ENCODE measurements at places on chromosomes 2 and 18.

GRCh38 chr2:144325086-144325485 lies 194.8 kb downstream of the ZEB2 start:
- DNase-seq, result no peak

- DNase-seq, result no peak
These were observed 30.2 kb upstream of the SCLY start for GRCh38 chr2:238030422-238031155.

- DNase-seq, result no peak
These were observed 31.3 kb downstream of the ABI2 start for GRCh38 chr2:203359450-203359849.

- no peak for DNase-seq
These were observed 48.7 kb downstream of the TNS1 start for GRCh38 chr2:217954051-217954450.

- no peak for DNase-seq
These were observed 158.0 kb downstream of the NEDD4L start for GRCh38 chr18:58201733-58202730.

DNA sequence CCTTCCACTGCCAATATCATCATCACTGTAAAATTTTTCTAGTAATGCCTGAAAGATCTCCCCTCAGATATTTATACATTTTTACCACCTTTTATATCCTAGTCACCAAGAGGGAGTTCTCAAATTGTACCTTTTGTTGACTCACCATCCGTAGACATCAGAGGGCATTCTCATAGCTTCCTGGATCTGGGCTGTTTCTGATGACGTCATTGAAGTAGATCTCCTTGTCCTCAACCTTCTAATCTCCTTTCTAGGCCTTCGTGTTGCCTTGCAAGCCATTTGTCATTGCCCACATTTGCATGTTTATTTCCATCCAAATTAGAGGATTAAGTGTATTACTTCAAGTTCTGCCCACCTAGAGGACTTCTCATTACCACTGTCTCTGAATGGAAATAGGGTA lies 193.4 kb upstream of the NRXN1 start:
- DNase-seq, result no peak

DNA sequence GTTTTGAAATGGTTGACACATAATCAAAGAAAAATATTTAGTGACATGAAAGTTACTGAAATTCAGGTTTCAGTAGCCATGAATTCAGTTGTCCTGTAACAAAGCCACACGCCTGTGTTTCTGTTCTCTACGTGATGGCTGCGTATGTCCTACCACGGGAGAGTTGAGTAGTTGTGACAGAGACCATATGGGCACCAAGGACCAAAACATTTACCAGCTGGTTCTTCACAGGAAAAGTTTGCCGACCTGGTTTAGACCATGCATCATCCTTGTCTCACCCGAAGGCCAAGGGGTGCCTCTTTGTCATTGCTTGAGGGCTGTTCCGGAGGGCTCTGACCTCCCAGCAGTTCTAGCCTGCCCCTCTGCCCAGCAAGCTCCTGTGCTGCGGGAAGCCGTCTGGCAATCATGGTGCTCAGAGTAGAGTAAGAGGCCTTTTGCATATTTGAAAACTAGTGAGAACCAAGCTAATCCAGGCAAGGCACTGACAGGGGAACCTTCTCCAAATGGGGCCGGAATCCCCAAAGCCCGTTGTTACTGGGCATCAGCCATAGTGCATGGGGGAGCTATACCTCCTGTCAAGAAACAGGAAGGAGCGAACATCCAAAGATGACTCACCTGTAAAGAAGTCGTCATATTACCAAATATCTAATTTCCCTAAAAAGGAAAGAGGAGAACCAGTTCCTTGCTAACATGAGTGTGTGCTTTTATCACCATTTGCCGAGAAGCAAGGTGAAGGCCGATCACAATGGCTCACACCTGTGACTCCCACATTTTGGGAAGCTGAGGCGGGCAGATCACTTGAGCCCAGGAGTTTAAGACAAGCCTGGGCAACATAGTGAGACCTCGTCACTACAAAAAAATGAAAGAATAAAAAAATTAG lies 92.6 kb upstream of the RAB12 start:
- no peak for DNase-seq

DNA sequence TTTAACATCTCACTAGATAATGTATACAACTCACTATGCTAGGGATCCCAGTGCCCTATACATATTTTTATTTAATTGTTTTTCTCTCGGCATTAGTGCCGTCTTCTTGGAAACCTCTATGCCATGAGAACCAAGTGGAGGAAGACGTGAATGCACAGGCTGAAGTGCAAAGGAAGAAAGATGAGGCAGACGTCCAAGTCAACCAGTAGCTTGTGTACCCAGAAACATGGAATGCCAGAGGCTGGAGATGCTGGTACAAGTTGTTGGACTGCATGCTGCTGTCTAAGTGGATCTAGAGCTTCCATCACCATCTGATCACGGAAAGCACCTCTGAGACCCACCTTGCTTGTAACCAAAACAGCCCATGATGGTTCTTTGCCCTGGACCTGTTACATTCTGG lies 12.5 kb upstream of the GEMIN6 start:
- DNase-seq, result no peak

DNA sequence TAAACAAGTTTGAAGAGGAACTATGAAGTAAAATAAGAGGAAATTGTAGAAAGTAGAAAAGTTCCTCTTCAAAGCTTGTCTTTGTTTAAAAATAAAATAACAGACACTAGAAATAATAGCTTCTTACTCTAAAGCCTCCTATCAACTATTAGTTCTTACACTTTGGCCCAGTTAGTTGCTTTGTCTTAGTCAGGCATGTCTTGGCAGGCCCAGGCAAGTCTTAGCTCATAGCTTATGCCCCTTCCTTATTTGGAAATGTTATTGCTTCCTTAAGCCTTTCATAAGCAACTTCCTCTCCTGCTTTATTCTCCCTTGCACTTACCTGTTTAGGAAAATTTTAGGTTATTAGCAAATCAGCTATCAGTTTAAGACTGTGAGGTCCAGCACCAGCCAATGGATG lies 950.6 kb upstream of the LRATD1 start:
- DNase-seq, result no peak

GRCh38 chr2:24511198-24511597 lies 20.1 kb downstream of the NCOA1 start:
- no peak for DNase-seq

GRCh38 chr2:238847841-238848690 lies at the start of gene TWIST2:
TWIST2 (plus strand) TSS chr2:238848085; CDS start chr2:238848216, 131 bp downstream.
- no peak for DNase-seq

DNA sequence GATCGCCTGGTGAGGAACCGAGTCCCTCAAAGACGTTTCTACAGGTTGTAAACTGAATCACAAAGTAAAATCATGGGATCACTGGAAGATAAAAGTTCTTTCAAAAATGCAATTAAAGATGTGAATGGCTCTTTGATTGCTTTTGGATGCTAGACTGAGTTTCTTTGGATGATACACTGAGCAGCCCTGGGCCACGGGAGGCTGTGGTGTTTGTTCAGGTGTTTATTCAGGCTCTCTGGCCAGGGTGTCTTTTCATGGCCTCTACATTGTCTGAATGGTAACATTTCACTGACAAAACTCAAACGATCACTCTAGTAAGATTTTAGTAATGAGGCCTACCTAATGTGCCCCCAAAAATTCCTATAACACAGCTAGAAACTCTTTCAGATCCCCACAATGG lies 48.4 kb upstream of the SPATS2L start:
- no peak for DNase-seq

- DNase-seq, result peak; percentile 19
These were observed 24.0 kb downstream of the RAX start for GRCh38 chr18:59249199-59249774.

GRCh38 chr2:151855111-151855510 lies 26.9 kb upstream of the ARL5A start:
- no peak for DNase-seq

DNA sequence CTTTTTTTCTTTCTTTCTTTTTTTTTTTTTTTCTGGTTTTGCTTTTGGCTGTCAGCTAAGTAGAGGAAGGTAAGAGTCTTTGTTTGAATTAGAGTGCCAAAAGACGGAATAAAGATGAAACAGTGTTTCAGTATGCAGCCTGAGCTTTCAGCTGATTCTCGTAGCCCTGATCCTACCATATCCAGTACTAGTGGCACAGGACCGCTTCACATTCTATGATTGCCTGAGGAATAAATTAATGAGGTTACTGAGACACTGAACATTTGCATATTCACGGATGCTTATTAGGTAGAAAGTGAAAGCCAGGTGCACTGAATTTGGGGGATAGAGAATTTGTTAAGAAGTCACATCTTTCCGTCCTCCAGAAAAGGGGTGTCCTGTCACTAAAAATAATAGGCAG lies 421.5 kb upstream of the POU3F3 start:
- no peak for DNase-seq

DNA sequence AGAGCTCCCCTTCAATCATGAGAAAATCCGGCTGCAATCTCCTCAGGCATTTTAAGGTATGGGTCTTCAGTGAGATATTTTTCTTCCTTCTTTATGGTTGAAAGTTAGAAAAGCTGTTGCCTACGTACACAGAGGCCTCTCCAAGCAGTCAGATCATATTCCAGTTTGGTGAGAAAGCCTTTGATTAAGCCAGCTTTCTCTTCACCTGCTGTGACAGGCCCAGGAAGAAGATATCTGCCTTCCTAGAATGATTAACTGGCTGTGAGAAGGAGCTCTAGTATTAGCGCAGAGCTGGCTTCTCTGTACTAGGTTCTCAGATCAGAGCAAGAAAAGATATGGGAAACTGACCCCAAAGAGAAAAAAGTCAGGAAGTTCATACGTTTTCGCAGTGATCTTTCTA lies 585.0 kb upstream of the CHAC2 start:
- no peak for DNase-seq

- DNase-seq, result no peak
These were observed 80.6 kb upstream of the GLS start for GRCh38 chr2:190799999-190800398.

- DNase-seq, result no peak
These were observed 2.1 kb downstream of the BCL2L11 start for GRCh38 chr2:111122631-111123421.

- no peak for DNase-seq
These were observed 52.3 kb upstream of the SNTG2 start for GRCh38 chr2:898319-898718.

- DNase-seq, result no peak
These were observed 185.9 kb upstream of the KLHL14 start for GRCh38 chr18:32958746-32959145.

- no peak for DNase-seq
These were observed 160.1 kb downstream of the RTP5 start for GRCh38 chr2:242029422-242030225.

GRCh38 chr18:35192415-35192814 lies 48.4 kb upstream of the ZNF397 start:
- DNase-seq, result no peak

DNA sequence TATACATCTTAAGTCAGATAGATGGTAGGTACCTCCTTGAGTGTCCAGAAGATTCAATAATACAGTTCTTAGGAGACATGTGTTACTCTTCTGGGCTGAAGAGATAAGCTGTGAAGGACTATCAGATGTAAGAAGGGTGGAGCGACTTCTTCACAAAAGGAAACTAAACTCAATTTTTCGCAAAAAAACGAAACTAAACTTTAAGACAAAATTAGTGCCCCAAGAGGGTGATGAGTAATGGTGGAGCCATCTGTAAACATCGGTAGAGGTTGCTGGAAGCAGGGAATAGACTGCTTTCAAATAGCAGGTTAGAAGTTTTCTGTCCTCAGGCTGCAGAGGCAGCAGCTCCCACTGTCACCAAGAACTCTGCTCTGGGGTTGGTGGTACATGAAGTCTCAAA lies 111.6 kb upstream of the TACR1 start:
- no peak for DNase-seq

- DNase-seq, result no peak
These were observed 775.5 kb downstream of the RNF144A start for GRCh38 chr2:7692657-7693161.

- no peak for DNase-seq
These were observed 9.9 kb downstream of the TOGARAM2 start for GRCh38 chr2:28991021-28991420.

- DNase-seq, result no peak
These were observed 11.2 kb downstream of the SLC66A3 start for GRCh38 chr2:11166476-11166875.

DNA sequence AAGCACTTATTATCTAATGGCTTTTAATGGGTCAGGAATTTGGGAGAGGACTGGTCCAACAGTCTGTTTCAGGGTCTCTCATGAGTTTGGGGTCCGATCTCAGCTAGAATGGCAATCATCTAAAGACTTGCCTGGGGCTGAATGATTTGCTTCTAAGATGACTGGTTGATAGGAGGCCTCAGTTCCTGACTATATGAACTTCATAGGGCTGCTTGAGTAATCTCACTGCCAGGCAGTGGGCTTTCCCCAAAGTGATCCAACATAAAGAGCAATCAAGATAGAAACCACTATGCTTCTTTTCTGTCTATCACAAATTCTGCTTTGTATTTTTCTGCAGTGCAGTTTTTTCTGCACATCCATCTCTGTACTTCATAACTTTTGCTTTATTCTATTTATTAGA lies 793.5 kb upstream of the CHAC2 start:
- DNase-seq, result no peak

- DNase-seq, result no peak
These were observed 685.7 kb upstream of the PIK3C3 start for GRCh38 chr18:41269294-41269693.

DNA sequence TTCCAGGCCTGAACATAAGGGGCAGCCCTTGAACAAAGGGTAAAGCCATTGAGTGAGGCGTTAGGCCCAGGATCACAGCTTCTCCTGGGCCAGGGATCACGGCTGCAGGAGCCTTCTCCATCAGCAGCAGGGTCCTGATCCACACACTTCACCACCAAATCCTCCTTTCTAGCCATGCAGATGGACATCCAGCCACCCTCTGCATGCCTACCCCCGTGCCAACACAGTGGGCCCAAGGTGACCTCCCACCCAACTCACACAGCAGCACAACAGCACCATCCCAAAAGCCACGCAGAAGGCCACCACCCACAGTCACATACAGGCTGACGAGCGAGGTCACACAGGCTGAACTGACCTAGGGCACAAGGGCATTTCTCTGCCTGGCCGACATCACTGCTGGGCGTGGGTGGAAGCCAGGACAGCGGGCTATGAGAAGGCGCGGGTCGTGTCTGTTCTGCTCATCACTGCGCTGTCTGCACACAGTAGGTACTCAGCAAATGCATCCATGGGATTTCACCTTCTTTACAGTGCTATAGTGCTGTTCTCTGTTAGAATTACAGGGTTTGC lies 31.2 kb downstream of the TFCP2L1 start:
- DNase-seq, result no peak

- DNase-seq, result no peak
These were observed 48.5 kb upstream of the LOXHD1 start for GRCh38 chr18:46705521-46705920.

GRCh38 chr18:79684787-79685186 lies 5.2 kb downstream of the CTDP1 start:
- DNase-seq, result no peak

- DNase-seq, result no peak
These were observed 5.0 kb upstream of the MGAT5 start for GRCh38 chr2:134248913-134249312.

GRCh38 chr2:173884025-173884802 lies 81.0 kb downstream of the SP3 start:
- peak; percentile 4 for DNase-seq

DNA sequence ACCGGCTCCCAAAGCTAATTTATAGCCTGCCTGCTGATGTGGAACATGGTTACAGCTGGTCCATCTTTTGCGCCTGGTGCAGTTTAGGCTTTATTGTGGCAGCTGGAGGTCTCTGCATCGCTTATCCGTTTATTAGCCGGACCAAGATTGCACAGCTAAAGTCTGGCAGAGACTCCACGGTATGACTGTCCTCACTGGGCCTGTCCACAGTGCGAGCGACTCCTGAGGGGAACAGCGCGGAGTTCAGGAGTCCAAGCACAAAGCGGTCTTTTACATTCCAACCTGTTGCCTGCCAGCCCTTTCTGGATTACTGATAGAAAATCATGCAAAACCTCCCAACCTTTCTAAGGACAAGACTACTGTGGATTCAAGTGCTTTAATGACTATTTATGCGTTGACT lies 51.4 kb downstream of the TMEM178A start:
- DNase-seq, result no peak

Measured in HS-27A (cell line).